Ovary (tissue), 10 donors: ENCODE measurements at places on chromosomes 3 and 15. TPM values are rescaled to one million over a fixed set of nuclear protein-coding genes. Genes with fewer than 3 reads are reported as not detected.

The SKOR1 gene
- 0.92 TPM for total RNA-seq

The INO80 gene
- total RNA-seq, result 22.2 TPM

The XYLB gene
- total RNA-seq, result 3.8 TPM

The DNAH12 gene
- total RNA-seq, result 20.1 TPM

The CPLX3 gene
- total RNA-seq, result not detected

GRCh38 chr15:35928847-35929246 is 382.9 kb upstream of the DPH6 start:
- no peak for DNase-seq

GRCh38 chr15:67026610-67026967 is 38.8 kb upstream of the SMAD3 start:
- no peak for DNase-seq

DNA sequence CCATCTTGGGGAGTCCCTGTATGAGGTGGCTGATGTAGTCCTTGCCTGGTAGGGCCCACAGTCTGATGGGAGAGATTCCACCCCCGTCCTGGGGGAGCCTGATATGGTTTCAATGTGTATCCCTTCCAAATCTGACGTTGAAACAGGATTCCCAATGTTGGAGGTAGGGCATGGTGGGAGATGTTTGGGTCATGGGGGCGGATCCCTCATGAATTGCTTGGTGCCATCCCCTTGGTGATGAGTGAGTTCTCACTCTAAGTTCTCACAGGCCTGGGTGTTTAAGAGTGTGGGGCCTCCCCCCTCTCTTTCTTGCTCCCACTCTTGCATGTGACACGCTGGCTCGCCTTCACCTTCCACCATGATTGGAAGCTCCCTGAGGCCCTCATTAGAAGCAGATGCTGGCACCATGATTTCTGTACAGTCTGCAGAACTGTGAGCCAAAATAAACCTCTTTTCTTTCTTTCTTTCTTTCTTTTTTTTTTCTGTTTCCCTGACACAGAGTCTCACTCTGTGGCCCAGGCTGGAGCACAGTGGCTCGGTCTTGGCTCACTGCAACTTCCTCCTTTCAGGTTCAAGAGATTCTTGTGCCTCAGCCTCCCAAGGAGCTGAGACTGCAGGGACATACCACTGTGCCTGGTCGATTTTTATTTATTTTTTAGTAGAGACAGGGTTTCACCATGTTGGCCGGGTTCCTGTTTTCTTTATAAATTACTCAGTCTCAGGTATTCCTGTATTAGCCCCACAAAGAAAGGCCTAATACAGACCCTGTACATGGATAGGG is 28.6 kb downstream of the ITGA11 start:
- no peak for DNase-seq

GRCh38 chr3:190089711-190090110 is 31.0 kb downstream of the P3H2 start:
- DNase-seq, result no peak

DNA sequence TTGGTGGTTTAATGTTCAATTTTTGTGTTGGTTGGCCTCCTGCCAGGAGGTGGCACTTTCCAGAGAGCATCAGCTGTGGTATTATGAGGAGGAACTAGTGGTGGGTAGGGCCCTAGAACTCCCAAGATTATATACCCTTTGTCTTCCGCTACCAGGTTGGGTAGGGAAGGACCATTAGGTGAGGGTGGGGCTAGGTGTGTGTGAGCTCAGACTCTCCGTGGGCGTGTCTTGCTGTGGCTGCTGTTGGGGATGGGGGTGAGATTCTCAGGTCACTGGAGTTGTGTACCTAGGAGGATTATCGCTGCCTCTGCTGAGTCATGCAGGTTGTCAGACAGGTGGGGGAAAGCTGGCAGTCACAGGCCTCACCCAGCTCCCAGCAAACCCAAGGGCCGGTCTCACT is 187.1 kb downstream of the DPH6 start:
- DNase-seq, result no peak

DNA sequence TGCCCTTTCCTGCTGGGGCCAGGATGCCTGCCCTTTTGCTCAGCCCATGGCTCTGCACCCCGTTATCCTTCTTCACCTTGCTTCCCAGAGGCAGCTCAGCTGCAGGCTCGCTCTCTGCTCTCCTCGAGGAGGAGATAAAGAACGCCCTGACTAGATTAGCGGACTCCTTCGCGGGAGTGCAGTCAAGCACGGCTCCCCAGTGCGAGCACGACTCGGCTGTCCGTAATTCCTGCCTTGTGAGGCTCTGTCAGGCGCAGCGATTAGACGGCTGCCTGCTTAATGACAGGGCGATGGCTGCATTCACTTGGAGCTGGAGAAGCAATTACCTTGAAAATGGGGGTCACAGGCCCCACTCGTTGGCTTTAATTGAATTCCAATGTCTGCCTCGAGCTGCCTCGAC is 25.9 kb downstream of the TLE3 start:
- no peak for DNase-seq

DNA sequence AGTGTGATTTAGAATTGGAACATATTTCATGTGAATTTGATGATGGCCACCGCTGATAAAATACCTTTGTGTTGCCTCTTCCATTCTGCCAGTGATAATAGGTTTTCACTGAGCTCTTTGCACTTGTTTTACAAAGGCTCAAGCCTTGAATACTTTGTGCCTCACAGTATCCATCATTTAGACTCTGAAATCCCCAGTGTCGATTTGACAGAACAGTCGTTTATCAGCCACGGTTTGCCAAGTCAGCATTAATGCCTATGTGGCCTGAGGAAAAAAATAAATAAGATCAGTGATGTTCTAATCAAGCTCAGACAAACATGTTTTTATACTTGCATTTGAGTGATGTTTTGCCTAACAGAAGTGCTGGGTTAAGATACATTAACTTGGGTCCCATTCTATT is 399.1 kb downstream of the RBMS3 start:
- no peak for DNase-seq

- DNase-seq, result no peak
These were observed 67.3 kb downstream of the THSD4 start for GRCh38 chr15:71182522-71182921.
